ENCODE measurements at places on chromosomes 6 and 20. TPM values are rescaled to one million over a fixed set of nuclear protein-coding genes. Genes with fewer than 3 reads are reported as not detected.

GRCh38 chr6:90222724-90223198, 73.9 kb downstream of the BACH2 start:
- peak; percentile 77 for ATAC-seq

GRCh38 chr6:18536591-18537055, 149.5 kb downstream of the RNF144B start:
- no peak for ATAC-seq

- no peak for ATAC-seq
These were observed 56.0 kb downstream of the RIN2 start for GRCh38 chr20:19813846-19814640.

GRCh38 chr20:45300961-45301360, 5.7 kb upstream of the RBPJL start:
- no peak for ATAC-seq

DNA sequence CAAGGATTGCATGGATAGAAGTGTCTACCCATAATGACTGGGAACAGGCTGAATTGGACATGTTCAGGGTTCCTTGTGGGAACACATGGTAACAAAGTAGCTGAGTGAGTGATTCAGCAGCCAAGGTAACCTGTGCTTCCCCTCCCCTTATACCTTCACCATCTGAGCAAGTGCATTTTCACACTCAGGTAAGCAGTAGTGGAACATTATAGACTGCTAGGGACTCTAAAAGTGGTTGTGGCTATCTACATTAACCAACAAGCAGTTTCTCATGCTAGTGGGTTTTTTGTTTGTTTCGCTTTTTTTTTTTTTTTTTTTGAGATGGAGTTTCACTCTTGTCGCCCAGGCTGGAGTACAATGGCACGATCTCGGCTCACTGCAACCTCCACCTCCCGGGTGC, 41.4 kb downstream of the KIZ start:
- no peak for ATAC-seq

Gene CGA
- not detected for total RNA-seq

GRCh38 chr6:166336847-166337246, 5.5 kb downstream of the SFT2D1 start:
- no peak for ATAC-seq

DNA sequence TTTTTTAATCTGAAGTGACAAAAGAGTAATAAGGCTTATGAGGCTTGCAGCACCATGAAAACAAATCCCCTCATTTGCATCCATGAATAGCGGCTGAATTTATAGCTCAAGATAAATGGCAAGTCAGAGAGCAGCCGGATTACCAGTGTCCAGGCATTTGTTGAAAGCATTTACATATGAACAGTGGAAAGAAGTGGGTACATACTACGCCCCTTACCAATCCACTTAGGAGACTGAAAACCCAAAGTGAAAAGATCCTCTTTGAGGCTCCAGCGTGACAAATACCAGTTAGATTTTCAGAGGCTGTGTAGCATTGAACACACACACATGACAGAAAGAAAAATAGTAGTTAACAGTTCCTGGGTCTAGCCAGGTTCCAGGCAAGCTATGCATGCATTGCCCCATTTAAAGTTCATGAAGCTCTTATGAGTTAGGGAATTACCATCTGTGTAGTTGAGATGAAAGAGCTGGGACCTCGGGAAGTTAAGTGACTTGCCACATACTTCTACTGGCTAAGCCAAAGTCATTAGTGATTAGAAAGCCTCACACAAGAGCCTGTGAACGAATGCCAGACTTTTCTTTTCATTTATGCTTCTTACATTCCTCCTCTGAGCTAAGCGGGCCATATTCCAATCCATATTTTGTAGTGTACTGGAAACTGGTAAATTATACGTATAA, 28.3 kb upstream of the NHSL1 start:
- no peak for ATAC-seq

GRCh38 chr20:54550776-54551396, 75.5 kb downstream of the DOK5 start:
- ATAC-seq, result peak; percentile 42

Gene HEY2
- total RNA-seq, result 0.09 TPM

All from activated T-helper 17 cell treated with anti-CD3 and anti-CD28 coated beads, Interleukin-2, amount 50 U/mL, for 72 hours (primary cell).